ENCODE measurements at places on chromosomes 1 and 21.

DNA sequence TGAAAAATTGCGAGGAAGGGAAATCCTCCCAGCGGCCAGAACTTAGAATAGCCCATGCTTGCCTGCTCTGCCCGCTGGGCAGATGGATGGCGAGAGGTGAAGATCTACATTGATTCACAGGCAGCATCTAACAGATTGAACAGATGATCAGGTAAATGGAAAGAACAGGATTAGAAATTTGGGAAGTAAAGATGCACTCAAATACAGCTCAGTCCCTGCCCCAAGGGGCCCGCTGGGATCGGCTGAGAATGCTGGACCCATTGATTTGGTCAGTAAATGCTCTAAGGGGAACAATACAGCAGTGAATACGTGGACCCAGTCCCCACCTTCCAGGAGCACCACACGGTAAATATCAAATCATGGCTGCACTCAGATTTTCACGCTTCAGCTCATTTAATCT is 248.2 kb downstream of the MATN1 start:
- DNase-seq: no peak

GRCh38 chr1:154258784-154259183 is 13.6 kb upstream of the HAX1 start:
- DNase-seq: no peak

DNA sequence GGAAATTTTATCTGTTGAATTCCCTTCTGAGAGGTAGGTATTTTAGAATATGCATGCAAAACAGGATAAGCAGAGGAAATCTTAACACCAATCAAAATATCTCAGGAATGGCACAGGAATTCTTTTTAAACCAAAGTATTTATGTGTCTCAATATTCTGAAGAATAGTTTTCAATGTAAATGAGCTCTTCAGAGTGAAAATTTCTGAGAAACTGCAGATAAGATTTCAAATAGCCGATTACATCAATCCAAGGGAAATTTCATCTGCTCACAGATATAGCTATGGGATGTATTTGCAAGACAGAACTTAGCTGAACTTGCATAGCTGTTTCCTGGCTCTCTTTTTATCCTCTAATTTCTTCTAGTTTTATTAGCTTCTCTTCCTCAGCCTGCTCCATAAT is 209.5 kb downstream of the GRIK1 start:
- no peak for DNase-seq

GRCh38 chr1:1429671-1430073 is 5.8 kb upstream of the VWA1 start:
- DNase-seq: no peak

- no peak for DNase-seq
Observed at GRCh38 chr1:27542463-27543273, 52.7 kb upstream of the WASF2 start.

DNA sequence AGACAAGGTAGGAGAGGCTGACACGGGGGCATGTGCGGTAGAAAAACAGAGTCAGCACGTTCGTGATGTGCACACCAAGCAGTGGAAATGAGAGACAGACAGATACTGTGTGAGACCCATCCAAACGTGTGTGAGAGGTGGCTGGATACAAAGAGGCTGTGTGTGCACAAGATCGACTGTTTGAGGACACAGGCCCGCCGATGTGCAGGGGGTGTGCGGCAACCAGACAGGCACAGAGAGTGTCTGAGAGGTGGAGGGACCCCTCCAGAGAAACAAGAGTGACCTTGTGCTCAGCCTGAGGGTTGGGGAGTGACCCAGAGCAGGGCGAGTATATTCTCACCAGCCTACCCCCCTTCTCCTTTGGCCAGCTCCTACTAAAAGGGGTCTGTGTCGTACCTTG is 97.8 kb upstream of the IPO9 start:
- DNase-seq: no peak

GRCh38 chr1:171637928-171638576 is 14.4 kb downstream of the MYOC start:
- DNase-seq: no peak

DNA sequence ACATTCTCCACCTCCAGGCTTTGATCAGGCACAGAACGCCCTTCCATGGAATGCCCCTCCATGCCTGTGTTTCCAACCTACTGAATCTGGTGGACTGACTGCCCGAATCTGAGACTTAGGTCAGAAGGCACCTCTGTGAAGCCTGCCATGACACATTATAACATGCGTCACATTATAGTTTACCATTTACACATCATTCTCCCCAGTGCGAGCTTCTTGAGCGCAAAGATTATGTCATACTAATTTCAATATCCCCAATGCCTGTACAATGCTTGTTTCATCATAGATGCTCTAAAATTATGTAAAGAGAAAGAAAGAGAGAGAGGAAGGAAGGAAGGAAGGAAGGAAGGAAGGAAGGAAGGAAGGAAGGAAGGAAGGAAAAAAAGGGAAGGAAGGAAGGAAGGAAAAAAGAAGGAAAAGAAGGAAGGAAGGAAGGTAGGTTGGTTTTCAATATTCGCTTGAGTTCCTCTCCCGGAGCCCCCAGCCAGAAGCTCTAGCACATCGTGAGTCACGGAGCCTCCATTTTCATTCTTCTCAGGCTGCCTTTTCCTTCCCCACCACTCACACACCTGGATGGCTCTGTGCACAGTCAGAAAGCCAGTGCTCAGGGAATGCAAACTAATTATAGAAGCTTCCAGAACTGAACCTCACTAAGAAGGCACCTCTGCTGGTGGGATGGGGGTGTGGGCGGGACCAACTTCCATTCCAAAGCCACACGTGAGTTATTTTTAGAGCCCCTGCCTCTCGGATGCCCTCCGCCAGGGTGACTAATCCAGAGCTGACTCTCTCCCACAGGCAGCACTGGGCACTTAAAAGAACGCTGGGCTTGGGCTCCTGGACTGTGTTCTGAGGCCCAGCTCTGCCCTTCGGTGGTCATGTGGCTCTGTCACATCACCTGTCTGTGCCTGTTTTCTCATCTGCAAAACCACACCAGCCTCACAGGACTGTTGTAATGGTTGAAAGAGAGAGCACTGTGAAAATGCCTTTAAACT is 27.4 kb downstream of the LAMB3 start:
- DNase-seq: no peak

- no peak for DNase-seq
Observed at GRCh38 chr1:9289711-9290485, 2.8 kb upstream of the SPSB1 start.

DNA sequence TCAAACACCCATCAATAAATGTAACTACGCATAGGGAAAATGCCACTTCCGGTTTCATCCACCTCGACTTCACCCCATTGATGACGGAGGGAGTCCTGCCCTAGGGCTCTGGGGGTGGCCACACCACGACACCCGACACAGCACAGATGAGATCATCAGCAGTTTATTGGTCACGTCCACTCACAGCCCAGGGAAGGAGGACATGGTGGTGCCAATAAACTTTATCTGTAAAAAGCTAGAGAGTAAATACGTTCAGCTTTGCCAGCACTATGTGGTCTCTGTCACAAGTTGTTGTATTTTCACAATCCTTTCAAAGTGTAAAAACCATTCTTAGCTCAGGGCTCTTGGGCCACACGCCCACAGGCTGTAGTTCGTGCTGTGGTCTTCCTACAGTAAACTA is 16.3 kb downstream of the SETD4 start:
- no peak for DNase-seq

- DNase-seq: no peak
Observed at GRCh38 chr1:164311377-164311776, 247.6 kb upstream of the PBX1 start.

DNA sequence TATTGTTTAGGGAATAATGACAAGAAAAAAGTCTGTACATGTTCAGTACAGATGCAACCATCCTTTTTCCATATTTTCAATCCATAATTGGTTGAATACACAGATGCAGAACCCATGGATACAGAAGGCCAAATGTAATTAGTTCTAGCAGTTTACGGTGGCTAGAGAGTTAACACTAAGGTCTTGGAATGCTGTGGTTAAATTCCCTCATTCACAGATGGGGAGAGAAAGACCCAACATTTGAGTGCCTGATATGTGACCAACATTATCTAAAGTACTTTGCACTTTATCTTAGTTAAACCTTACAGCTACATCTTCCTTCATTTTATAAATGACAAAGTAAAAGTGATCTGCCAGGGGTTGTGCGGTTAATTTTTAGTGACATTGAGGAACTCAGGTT is 5.3 kb downstream of the SCMH1 start:
- no peak for DNase-seq

- DNase-seq: no peak
Observed at GRCh38 chr1:192003295-192004077, 154.8 kb upstream of the RGS18 start.

DNA sequence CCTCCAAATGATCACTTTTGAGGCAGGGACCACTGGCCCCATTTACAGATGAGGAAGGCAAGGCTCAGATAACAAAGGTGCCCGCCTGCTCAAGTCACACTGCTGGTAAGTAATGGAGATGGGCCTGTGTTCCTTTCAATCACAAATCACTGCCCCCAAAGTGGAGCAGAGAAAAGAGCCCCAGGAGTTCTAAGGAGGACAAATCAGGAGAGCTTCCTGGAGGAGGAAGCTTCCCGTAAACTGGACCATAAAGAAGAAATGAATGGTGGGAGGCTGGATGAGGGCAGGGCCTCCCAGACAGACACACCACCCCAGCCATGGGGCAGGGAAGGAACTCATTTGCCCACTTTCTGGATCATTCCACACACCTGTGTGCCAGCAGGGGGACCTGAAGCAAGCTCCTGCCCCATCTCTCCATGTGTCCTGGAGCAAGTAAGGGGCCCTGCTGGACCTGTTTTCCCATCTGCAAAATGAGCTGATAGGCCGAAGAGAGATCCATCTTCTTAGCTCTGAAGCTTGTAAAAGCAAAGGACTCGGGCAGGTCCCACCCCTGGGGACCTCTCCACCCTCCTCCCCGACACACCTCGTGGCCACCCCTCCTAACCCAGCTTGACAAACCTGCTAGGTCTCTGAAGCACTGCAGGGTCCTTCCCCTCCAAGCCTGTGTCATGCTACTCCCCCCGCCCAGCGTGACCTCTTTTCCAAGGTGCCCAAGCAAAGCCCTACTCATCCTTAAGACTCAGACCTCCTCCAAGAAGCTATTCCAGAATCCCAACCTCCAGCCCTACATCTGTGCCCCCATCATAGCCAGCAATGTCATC is 5.5 kb downstream of the LAPTM5 start:
- no peak for DNase-seq

GRCh38 chr1:9207086-9207485 is 27.5 kb upstream of the H6PD start:
- no peak for DNase-seq

- DNase-seq: no peak
Observed at GRCh38 chr1:13619909-13620308, 36.3 kb downstream of the PDPN start.

- no peak for DNase-seq
Observed at GRCh38 chr1:109484519-109484975, 842 bp downstream of the ATXN7L2 start.

- DNase-seq: no peak
Observed at GRCh38 chr1:1256956-1257871, 10.7 kb upstream of the C1QTNF12 start.

DNA sequence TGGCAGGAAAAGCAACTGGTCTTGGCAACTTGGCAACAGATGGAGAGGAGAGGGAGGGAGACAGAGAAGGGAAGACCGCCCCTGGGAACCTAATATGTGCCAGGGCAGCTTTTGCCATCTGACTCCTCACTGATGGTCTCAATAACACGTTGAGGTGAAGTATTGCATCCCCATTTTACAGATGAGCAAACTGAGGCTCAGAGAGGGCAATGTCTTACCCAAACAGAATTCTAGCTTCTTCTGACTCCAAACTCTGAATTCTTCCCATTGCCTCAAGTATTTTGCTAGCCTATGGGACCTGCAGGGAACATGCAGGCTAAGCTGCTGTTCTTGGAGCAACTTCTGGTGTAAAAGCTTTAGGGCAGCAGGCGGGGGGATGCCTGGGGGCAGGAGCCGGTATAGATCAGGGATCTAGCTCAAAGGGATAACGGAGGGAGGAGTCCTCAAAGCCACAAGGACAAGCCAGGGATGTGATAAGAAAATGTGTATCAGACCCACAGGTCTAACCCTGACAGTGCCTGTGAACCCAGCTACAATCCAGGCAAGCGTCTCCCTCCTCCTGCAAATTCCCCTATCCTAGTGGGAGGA is 7.2 kb upstream of the GUCA2A start:
- no peak for DNase-seq

GRCh38 chr1:56838759-56839158 is 15.8 kb upstream of the C8A start:
- DNase-seq: no peak
